ENCODE measurements at places on chromosomes 11 and 22.

DNA sequence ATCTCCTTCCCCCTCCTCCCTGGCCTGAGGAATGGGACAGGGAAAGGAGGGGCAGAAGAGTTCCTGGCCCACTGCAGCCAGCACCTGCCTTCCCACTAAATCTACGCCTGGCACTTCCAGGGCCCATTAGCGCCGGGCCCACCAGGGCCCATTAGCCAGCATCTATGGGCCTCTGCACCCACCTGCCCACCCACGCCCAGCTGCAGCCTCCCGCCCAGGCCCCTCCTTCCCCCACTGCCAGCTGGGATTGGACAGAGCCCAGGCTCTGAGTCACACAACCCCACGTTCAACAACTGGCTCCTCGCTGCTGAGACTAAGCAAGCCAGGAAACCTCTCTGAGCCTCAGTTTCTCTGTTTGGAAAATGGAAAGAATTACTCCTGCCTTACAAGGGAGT lies 48.7 kb downstream of the CYTH4 start:
- DNase-seq, result no peak

DNA sequence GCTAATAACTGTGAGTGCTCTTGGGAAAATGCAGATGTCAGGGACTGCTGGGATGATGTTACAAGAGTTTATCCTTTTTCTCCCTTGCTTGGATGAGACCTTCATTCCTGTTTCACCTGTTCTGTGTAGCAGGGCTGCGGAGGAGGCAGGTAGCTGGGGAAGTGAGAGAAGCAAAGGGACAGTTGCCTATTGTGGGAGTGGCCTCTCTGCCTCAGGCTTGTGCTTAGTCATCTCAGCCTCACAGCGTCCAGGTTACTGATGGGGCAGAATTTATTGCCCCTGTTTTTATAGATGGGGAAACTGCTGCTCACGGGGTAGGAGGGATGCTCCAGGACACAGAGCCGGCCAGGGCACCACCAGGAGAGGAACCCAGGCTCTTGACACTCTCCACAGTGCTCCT lies 1.7 kb downstream of the STX3 start:
- DNase-seq, result no peak

GRCh38 chr11:7907121-7907520 lies 23.9 kb downstream of the OR10A6 start:
- no peak for DNase-seq

DNA sequence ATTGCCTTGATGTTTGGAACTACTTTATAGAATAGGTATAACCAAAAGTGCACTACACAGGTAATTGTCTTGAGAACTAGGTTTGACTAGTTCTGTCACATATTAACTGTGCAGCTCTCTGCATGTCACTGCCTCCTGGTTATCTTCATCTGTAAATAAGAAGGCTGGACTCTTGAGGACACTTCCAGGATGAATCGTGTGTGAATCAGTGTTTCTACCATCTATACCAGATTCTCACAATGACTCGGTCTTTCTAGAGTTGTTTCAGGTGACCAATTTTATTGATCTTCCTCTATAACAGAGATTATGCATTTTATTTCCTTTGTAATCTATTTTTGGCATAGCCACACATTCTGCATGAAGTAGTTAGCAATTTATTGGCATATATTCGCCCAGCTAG lies 1181.0 kb upstream of the TENM4 start:
- no peak for DNase-seq

All from cardiac muscle cell (in vitro differentiated cells and primary cell).